Stimulated activated CD4-positive, alpha-beta T cell treated with anti-CD3 and anti-CD28 coated beads, Interleukin-1b, Interleukin-23, amount 100 ng/mL, for 24 hours (primary cell): ENCODE measurements at places on chromosomes 13 and 19.

DNA sequence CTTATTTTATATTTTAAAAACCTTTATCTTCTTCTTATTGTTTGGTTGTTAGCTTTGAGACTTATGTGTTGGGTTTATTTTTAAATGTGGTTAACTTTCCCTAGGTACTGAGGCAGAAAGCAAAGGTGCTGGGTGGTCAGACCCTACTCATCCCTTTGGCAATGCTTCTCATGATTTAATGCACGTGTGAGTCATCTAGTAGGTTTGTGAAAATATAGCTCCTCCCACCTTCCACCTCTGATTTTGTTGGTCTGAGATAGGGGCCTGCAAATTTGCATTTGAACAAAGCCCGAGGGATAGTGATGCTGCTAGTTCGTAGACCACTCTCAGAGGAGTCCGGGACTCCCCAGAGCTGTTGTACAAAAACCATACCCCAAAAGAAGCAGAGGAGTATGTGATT, 771.3 kb upstream of the ARGLU1 start:
- no peak for DNase-seq

DNA sequence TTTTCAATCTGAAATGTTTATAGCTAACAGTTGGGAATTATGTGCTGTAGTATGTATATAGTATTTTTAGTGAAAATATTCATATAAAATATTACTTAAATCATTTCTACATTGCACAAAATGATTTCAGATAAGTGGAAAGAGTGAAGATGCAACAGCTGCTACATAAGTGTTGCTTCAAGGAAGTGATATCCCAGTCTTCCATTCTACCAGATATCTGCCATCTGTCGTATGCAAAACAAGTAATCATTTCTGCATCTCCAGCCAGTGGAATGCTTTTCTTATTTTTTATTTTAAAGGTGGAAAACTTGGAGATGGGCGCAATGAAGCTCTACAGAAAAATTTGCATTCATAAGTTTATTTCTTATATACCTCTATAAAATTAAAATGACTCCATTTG, 152.5 kb upstream of the MAB21L1 start:
- DNase-seq: no peak

GRCh38 chr19:12581100-12581499, 29.5 kb downstream of the ZNF490 start:
- DNase-seq: no peak

DNA sequence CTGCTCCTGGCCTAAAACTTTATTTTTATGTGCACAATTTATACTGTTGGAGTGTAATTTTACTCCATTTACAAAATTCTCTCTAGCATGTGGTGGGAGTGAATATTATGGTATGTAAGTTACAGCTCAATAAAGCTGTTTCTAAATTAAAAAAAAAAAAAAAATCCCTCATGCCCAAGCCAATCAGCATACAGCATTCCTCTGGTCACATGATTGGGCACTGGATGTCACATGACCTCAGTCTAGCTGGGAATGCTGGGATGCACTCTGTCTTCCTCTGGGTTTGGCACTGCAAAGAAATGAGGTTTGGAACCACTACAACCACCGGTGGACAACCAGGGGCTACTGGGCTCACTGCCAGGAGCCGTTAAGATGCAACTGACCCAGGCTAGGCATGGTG, 67.6 kb downstream of the ZNF557 start:
- DNase-seq: no peak

- no peak for DNase-seq
Measured at GRCh38 chr13:43694146-43694664, 92.6 kb downstream of the ENOX1 start.

DNA sequence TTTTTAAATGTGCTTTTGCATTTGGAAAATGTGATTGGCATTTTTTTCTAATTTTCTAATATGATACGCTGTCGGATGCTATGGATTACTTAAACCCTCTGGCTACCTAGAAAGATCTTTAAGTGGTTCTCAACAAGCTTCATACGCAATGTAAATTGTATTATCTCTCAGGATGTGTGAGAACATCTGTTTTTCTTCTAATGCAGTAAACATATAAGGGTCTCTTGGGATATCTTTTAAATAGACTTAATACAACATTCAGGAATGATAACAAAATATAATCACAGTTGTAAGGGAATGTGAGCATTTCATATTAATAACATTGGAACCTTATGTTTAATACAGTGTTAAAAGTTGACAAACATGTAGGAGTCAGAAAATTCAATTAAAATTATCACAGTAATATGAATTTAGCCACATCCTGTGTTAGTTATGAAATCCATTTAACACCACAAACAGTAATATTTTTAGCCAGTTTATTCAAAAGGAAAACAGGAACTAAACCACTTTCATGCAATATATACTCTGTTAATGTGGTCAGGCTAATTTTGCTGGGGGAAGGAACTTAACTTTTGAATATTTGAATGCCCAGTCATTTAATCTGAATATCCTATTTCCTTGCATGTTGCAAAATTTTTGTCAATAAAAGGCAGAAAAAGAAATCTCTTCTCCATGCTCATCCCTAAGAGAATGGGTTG, 15.0 kb upstream of the ALOX5AP start:
- no peak for DNase-seq
